ENCODE measurements at places on chromosomes 3 and 15. TPM values are rescaled to one million over a fixed set of nuclear protein-coding genes. Genes with fewer than 3 reads are reported as not detected.

The SCN11A gene
- 0.05 TPM for total RNA-seq

The FOXL2NB gene
- total RNA-seq: 0.93 TPM

The TRPC1 gene
- 6.1 TPM for total RNA-seq

The GRAMD2A gene
- 8.0 TPM for total RNA-seq

- DNase-seq: no peak
Measured at GRCh38 chr15:93372865-93373223, 283.8 kb upstream of the RGMA start.

GRCh38 chr15:48225771-48226170 is 19.7 kb downstream of the SLC12A1 start:
- DNase-seq: no peak

DNA sequence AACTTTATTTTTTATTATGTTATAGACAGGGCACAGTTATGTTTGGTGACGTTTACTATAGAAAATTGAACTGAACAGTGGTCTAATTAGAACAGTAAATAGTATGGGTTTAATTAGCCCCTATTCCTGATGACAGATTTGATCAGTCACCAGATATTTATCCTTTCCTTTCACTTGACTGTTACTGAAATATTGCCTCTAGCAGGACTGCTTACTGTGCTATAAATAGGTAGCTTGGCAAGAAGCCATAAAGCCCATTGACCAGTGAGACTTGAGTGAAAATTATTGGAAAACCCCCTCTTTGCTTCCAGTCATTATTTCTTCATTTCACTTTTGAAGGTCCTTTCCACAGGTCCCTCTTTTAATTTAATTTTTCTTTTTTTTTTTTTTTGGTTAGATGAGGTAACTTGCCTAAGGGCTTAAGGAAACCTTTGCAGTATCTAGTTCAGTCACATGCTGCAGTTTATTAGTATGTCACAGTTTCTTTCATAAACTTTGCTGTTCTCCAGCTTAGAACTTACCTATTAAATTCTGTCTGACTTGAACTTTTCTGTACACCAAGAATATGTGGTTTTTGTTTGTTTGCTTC is 115.6 kb downstream of the ADAMTSL3 start:
- DNase-seq: no peak

GRCh38 chr15:57411945-57412768 is 35.9 kb downstream of the CGNL1 start:
- DNase-seq: no peak

- DNase-seq: no peak
Measured at GRCh38 chr3:17151598-17152373, 267.0 kb downstream of the PLCL2 start.

GRCh38 chr3:72004749-72005292 is 219.9 kb upstream of the PROK2 start:
- DNase-seq: no peak

DNA sequence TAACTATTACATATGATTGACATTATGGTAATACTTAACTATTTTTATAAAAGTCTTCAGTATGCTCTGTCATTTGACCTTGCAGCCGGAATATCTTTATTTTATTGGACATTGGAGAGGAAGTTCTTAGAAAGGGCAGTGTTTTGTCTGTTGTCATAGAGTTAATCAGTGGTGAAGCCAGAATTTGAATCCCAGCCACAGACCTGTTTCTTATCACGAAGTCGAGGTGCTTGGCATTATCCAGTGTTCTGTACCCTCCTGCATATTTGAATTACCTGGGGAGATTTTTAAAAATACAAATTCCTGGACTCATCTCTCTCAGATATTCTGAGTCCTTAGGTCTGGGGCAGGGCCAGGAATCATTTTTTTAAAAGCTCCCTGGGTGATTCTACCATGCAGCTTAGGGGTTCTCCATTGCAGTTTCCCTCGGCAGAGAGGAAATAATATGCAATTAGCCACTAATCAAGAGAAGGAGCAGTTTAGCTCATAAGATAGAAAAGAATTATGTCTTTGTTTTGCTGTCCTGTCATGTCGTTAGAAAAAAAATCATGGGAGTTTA is 195.6 kb upstream of the CFAP20DC start:
- no peak for DNase-seq

Measured in HCT116 (cell line).